Omental fat pad (tissue), 4 donors: ENCODE measurements at places on chromosomes 3 and 15. TPM values are rescaled to one million over a fixed set of nuclear protein-coding genes. Genes with fewer than 3 reads are reported as not detected.

- no peak for DNase-seq
Measured at GRCh38 chr15:46297766-46298165, 662.9 kb downstream of the SQOR start.

GRCh38 chr15:94930960-94931359 is 699.6 kb downstream of the MCTP2 start:
- no peak for DNase-seq

DNA sequence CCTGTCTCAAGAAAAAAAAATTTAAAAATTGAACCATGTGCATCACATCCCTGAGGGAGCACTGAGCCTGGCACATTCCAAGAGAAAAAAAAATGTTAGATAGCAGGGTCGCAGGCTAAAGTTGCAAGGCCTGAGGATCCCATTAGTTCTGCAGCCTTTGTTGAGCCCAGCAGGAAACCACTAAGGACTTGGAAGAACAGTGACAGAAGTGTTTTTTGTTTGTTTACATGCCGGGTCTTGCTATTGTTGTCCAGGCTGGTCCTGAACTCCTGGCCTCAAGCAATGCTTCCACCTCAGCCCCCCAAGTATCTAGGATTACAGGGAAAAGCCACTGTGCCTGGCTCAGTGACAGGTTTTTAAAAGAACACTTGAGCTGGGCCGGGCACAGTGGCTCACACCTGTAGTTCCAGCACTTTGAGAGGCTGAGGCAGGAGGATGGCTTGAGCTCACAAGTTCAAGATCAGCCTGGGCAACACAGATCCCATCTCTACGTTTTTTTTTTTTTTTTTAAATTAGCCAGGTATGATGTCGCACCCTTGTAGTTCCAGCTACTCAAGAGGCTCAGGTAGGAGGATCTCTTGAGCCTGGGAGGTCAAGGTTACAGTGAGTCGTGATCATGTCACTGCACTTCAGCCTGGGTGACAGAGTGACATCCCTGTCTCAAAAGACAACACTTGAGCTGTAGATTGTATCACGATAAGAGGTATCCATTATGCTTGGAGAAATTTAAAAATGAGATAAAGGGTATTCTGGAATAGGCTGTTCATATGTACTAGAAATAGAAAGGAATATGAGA is 15.2 kb downstream of the CHAC1 start:
- DNase-seq, result no peak

DNA sequence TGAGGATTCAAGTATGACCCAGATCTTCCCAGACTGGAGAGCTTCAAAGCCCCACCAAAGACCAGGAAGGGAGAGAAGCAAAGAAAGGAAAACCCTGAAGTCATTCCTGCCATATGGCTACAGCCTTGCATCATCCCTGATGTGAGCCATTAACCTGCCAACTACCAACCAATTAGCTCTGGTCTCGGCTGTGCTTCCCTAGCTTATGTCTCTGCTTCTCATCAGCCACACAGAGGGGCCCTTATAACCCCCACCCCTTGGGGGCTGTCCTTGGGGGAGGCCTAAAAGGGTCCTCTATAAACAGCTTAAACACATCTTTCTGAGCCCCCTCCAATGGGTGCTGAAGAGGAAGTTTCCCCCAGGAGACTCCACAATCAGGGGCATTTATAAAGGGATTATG is 52.8 kb downstream of the NOX5 start:
- no peak for DNase-seq

GRCh38 chr3:134260987-134261386 is 10.3 kb upstream of the RYK start:
- no peak for DNase-seq

- DNase-seq, result no peak
Measured at GRCh38 chr3:35968043-35968622, 328.8 kb downstream of the ARPP21 start.

GRCh38 chr3:172525116-172525613 is 1.9 kb upstream of the TNFSF10 start:
- no peak for DNase-seq

DNA sequence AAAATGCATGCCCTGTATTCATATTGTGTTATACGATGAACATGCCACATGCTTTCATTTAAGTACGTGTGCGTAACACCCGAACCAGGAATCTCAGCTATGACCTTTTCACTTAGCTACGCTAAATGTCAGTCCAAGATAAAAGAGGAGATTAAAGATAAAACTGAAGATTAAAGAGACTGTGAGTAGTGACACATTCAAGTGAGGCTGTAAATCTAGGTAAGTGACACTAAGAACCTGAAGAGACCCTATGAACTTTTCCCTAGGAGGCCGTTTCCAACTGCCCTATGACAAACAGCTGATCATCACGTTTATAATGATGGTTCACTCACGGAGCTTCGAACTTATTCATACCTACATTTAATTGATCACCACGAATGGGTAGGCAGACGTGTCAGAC is 32.2 kb downstream of the TFRC start:
- DNase-seq, result no peak

- DNase-seq, result no peak
Measured at GRCh38 chr3:152688313-152688712, 146.6 kb upstream of the P2RY1 start.

DNA sequence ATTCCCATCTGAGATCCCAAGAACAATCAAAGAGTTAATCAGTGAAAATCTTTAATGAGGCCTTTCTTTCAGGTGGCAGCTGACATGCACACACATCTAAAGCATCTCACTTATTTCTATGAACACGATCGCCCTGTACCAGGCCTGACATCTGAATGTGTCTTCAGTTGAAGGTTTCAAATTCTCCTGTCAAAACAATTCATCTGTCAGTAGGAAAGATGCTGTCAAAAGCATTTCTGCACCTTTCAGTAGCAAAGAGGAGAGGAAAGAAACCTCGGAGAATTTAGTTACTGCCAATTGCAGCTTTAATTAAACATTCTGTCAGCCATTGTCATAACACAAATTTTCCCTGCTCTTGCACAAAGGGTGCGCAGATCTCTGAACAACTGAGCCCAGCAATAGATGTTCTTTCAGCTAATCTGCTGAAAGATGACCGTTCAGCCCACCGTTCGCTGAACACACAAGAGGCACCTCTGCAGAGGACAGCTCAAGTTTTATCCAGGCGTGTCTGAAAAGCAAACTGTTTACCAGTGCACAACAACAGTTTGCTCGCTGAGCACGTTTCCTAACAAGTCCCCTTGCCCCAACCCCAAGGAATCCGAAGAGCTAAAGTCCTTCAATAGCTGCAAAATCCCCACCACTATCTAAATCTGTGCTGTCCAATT is 34.1 kb downstream of the LRIG1 start:
- DNase-seq, result no peak

- DNase-seq, result no peak
Measured at GRCh38 chr15:50633653-50634052, 52.9 kb downstream of the TRPM7 start.

GRCh38 chr3:69842789-69843188 is 103.5 kb downstream of the MITF start:
- DNase-seq, result no peak

DNA sequence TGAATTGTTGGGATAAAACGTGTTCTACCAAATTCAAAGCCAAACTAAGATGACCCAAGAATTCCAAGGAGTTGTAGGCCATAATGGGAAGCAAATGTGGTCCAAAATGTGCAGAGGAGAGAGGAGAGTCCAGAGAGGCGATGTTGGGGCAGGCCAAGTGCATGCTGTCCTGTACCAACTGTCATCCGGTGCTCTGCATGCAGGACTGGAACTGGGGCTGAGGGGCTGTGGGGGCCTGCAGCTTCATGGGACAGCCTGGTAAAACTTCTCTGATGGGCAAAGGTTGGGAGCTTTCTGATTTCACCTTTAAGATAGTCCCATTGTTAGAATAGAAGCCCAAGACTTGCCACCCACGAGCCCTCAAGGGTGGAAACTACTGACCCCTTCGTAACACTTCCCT is 831.4 kb downstream of the AGBL1 start:
- no peak for DNase-seq

ULK3 gene
- total RNA-seq, result 48.3 TPM

DNA sequence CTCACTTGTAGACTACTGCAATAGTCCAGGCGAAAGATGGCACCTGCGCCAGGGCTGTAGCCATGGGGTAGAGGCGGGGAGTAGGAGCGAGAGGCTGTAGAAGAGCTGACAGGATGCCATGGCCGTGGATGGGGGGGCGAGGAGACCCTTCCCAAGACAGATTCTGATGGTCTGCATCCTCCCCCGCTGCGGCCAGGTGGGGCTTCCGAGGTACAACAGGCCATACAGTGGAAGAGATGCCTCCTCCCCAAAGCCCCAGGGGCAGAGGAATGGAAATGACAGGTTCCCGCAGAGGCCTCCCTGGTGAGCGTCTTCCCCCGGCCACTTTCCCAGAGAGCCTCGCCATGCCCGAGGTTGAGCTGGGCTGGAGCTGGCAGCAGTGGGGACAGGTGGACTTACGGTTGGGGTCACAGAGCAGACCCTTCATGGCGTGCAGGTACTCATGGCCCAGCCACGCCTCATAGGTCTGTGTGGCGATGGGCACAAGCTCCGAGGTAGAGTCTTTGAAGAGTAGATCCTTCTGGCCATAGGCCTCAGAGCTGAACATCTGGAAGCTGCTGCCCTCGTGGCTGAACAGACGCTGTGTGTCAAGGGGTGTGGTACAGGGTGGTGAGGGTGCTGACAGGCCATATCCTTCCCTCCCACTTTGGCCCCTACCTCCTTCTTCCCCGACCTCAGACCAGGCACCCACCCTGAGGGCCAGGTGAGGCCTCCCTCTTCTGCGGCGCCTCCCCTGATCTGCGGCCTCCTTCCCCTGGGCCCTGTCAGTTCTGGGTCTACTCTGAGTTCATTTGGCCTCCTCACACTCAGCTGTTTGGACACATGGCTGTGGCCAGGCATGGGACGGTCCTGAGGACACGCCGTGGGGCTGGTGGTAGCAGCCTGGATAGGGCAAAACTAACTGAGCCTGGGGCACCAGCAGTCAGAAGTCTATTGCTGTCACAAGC is 13.6 kb downstream of the MELTF start:
- no peak for DNase-seq

- no peak for DNase-seq
Measured at GRCh38 chr3:120182613-120183511, 88.6 kb upstream of the GSK3B start.

DNA sequence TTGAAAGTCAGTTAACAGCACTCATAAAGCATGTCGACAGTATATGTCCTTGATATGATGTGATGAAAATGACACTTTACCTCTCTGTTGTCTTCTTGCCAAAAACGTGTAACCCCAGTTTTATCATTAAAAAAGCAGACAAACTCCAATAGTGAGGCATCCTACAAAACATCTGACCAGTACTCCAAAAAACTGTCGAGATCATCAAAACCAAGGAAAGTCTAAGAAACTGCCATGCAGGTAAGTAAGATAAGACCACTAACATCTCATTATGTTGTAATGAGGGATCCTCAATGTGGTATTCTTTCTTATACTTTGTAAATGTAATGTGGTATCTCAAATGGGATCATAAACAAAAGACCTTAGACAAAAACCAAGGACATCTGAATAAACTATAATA is 152.3 kb downstream of the NR1I2 start:
- no peak for DNase-seq

DNA sequence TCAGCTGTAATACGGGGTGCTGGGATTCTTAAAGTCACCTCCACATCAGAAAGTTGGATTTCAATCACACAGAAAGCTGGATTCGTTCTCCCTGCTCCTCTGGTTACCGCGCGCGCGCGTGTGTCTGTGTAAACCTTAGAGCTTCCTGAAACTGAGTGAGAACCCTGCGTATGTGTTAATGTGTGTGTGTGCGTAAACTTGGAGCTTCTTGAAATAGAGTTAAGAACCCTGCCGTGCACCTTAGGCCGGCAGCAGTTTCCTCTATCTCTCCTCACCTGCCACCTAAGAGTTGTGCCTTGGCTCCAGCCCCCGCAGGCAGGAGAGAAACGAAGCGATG is 531 bp downstream of the LZTFL1 start:
- DNase-seq, result no peak

DNA sequence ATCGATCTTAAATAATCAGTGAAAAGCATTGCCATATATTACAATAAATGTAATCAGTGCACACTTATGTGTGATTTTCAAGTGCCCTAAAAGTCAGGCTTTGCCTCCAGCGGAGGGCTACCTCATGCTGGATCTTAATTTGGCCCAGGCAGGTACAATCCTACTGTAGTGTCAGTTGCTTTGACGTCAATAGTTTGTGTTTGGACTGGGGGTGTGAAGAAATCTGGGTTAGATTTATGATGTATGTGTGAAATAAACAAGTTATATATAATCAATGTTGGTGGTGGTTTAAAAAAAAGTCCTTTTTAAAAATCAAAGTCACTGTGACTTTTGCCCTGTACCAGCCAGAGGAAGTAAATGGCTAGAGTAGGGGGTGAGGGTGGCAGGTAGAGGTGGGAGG is 14.0 kb upstream of the RASGRP1 start:
- no peak for DNase-seq

GRCh38 chr15:56774356-56774755 is 41.0 kb upstream of the ZNF280D start:
- no peak for DNase-seq

NAALADL2 gene
- 7.0 TPM for total RNA-seq

- no peak for DNase-seq
Measured at GRCh38 chr3:135106445-135106844, 311.4 kb downstream of the EPHB1 start.

DUOX2 gene
- 0.13 TPM for total RNA-seq

COPB2 gene
- total RNA-seq, result 77.1 TPM

- DNase-seq, result no peak
Measured at GRCh38 chr3:26590919-26591484, 31.6 kb upstream of the LRRC3B start.

DNA sequence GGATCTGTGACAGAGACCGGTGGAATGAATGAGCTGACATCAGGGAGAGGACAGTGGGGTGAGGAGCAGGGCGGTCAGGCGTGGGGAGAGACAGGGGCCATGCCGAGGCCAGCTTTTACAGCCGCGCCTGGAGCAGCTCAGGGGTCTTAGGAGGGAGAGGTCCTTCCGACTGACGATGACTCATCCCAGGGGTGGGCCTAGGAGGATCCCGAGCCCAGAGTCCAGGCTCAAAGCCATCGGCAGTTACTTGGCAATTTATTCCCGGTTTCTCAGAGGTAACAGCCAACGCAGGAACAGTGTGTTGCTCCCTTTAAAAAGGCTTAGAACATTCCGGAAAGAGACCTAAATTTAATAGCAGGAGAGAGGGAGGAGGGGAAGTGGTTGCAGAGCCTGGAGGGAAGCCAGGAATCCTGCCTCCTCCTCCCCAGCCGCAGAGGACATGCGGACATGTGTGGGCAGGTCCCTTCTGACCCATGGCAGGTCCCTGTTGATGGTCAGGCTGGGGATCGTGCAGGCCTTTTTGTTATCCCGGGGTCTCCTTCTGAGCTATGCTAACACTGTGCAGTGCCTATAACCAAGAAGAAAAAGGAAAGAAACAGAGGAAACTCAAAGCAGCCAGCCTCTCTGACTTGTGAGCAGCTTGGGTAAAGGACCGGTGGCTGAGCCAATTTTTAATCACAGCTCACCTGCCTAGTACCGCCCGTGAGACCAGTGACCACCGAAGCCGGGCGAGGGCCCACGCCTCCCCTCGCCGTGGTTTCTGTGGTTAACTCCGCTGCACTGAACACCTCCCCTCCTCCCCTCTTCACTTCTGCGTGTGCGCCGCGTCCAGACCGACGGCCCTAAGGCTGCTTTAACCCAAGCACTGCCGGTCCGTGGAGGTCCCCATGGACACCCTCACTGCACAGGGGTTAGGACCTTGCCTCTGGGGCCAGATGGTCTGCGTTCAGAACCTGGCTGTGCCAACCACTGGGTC is 392.4 kb upstream of the PROK2 start:
- no peak for DNase-seq

ISL2 gene
- total RNA-seq, result 1.1 TPM

FANCD2OS gene
- total RNA-seq, result not detected

- DNase-seq, result peak; percentile 46
Measured at GRCh38 chr15:40941528-40942336, 11.5 kb upstream of the CHAC1 start.
